HEK293T (cell line): ENCODE measurements at places on chromosomes 5 and 9.

DNA sequence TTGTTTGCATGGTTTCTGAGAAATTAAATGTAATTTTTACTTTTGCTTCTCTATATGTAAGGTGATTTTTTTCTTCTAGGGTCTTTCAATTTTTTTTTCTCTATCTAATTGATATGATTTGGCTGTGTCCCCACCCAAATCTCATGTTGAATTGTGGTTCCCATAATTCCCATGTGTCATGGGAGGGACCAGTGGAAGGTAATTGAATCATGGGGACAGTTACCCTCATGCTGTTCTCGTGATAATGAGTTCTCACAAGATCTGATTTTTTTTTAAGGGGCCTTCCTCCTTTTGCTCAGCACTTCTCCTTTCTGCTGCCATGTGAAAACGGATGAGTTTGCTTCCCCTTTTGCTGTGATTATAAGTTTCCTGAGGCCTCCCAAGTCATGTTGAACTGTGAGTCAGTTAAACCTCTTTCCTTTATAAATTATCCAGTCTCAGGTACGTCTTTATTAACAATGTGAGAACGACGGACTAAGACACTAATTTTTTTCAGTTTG lies 150.8 kb downstream of the MTRR start:
- no peak for DNase-seq

- DNase-seq, result no peak
Observed at GRCh38 chr5:159849437-159850083, 66.7 kb upstream of the ADRA1B start.

GRCh38 chr5:43638546-43638945 lies 35.6 kb downstream of the NNT start:
- no peak for DNase-seq

DNA sequence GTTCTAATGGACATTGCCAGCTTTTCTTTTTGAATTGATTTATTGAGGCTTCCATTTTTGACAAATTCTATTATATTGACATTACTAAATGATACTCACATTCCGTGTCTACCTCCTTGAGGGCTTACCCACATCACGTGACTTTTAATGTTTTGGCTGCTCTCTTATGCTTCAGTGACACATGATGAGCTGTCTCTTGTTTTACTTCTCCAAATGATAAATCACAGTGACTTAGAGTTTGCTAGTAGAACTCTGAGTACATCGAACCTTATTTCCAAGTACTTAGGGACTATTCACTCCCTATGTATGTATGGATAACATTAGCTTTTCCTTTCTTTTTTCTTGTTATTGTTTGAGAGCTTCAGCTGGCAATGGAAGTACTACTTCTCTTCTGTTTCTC lies 169.8 kb upstream of the KCNN2 start:
- no peak for DNase-seq

DNA sequence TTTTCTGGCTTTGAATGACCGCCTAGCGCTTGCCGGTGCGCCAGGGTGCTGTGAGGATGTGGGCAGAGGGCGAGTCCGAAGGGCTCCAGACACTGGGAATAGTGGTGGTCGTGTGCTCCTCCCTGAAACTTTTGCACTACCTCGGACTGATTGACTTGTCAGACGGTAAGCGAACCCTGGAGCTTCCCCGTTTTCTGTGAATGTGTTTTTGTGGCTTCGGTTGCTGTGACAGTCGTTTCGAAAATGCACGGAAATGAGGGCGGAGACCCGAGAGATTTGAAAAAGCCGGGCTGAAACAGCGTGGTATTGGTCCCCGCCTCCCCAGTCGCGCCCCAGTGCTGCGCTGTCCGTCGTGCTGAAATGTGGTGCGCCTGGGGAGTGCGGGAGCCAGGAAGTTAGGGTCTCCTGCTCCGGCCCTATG lies 102.5 kb upstream of the GABRP start:
- peak; percentile 78 for DNase-seq
